Gastroesophageal sphincter (tissue), 4 donors: ENCODE measurements at places on chromosomes 1 and 21. TPM values are rescaled to one million over a fixed set of nuclear protein-coding genes. Genes with fewer than 3 reads are reported as not detected.

The RNF186 gene
- total RNA-seq, result not detected

The AK4 gene
- 61.5 TPM for total RNA-seq

The S100A2 gene
- total RNA-seq, result 2.7 TPM

The OR10Z1 gene
- total RNA-seq, result not detected

The C1QB gene
- total RNA-seq, result 126 TPM

- no peak for ATAC-seq
Measured at GRCh38 chr1:41144285-41144684, 97.8 kb downstream of the SCMH1 start.

GRCh38 chr1:174274884-174275283 lies 115.6 kb downstream of the RABGAP1L start:
- ATAC-seq, result no peak

DNA sequence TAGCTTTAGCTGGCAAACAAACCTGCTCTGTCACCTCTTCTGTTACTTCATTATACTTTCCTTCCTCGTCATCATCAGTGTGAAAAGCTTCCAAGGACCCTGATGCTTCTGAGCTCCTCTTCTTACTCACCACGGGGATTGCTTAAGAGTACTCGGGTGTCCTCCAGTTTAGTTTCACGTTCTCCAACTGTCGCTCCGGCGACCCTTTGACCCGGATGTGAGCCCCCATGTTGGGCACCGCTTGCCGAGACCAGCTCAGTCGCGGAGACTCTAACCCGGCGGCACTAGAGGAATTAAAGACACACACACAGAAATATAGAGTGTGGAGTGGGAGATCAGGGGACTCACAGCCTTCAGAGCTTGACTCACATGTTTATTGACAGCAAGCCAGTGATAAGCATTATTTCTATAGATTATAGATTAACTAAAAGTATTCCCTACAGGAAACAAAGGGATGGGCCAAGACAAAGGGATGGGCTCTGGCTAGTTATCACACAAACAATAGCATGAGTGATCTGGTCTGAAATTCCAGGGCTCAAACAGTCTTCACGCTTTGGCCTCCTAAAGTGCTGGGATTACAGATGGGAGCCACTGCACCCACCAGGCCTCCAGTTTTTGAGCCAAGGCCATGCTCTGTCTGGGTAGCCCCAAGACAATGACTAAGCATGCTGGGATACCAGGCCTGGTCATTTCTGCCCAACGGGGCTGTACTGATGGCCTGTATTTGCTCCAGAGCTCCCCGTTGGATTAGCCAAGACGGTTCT lies 30.1 kb upstream of the ENO1 start:
- no peak for ATAC-seq

DNA sequence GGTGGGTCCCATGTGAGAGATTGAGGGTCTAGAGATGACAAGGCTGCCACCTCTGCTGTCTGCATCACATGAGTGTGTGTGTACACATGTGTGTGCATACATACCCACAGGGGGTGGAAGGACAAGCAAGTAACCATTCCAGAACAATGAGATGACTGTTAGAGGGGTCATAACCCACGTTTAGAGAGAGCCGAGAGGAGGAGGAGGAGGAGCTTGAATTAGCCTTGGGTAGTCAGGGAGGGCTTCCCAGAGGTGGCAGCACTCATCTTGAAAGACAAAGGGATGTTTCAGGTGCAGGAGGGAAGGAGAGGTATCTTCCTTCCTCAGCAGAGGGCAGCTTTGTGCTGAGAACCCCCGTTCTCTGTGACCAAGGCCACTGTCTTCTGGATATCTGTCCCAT lies 21.3 kb downstream of the TNFRSF1B start:
- no peak for ATAC-seq

GRCh38 chr1:40905061-40905460 lies 42.9 kb upstream of the CITED4 start:
- ATAC-seq, result no peak

- no peak for ATAC-seq
Measured at GRCh38 chr1:201745023-201745422, 83.9 kb upstream of the IPO9 start.

DNA sequence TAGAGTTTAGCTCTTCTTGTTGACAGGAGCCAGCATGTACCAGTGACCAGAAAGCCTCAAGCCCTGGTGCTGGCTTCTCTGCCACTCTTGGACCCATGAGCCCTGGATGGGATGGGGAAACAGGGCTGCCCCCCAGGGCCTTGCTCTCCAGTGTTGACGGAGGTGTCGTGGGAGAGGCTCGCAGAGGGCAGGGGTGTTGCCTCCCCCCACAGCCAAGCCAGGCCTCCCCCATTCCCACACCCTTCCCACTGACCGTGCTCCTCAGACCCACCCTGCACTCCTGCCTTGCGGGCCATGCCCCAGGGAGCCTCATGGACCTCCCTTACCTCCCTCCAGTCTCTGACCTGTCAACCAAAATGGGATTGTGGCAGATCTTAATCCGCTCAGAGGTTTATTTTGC lies 123.8 kb upstream of the COL6A1 start:
- no peak for ATAC-seq

DNA sequence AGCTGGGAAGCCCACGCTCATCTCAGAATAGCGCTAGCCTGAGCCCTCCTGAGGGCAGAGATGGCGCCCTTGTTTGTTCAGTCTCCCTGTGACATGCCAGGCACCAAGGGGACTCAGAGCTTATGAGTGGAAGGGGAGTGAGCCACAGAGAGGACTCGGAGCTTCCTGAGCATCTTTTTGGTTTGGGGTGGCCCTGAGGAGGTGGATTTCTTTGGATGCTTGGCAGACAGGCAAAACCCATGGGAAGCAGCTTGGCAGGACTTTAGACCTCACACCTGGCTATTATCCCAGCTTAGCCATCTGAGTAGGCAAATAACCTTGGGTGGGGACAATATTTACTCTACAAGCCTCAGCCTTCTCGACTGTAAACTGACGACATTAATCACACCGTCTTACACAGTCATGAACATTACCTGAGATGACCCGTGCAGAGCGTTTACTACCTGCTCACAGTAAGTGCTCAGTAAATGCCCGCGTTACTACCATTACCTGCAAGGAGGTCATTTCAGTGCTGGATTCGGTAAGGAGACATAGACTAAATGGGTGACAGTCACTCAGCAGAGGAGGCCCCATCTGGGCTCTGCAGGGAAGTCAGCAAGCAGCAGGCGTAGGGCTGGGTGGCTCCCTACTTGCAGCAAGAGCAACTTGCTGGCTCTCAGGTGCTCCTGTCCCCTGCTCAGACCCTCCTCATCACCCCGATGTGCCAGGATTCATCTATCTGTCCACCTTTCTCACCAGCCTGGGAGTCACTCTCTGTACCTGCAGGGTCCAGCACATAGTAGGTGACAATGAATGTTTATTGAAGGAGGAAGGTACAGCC lies 54.9 kb downstream of the KLHDC7A start:
- ATAC-seq, result no peak

DNA sequence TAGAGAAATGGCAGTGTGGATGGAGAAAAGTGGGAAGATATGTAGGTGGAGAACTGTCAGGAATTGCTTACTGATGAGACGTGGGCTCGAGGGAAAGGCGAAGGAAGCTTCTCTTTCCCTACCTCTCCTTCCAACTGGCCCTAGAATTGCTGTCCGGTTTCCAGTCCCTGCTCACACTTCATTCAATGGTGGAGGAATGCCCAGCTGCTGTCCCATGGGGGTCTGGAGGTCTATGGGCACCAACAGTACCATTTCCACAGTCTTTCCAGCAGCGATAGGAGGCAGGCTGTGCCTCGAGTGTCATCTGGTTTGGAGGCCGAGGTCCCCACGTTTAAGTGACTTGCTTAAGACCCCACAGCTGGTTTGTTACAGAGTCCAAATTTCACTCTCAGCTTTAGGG lies 31.5 kb upstream of the CD1D start:
- ATAC-seq, result no peak

GRCh38 chr1:25816112-25816718 lies 3.5 kb upstream of the MTFR1L start:
- ATAC-seq, result no peak
